ENCODE measurements at places on chromosomes 12 and 14.

- DNase-seq = peak; percentile 2
These were observed 427.3 kb downstream of the BTG1 start for GRCh38 chr12:91718326-91718725.

- DNase-seq = no peak
These were observed 26.3 kb downstream of the RBM19 start for GRCh38 chr12:113939867-113940266.

GRCh38 chr12:120971299-120972180 is 6.8 kb upstream of the HNF1A start:
- peak; percentile 34 for DNase-seq

GRCh38 chr12:43277651-43278540 is 274.1 kb downstream of the ADAMTS20 start:
- no peak for DNase-seq

GRCh38 chr14:36657399-36658122 is 4.1 kb upstream of the PAX9 start:
- DNase-seq = no peak

DNA sequence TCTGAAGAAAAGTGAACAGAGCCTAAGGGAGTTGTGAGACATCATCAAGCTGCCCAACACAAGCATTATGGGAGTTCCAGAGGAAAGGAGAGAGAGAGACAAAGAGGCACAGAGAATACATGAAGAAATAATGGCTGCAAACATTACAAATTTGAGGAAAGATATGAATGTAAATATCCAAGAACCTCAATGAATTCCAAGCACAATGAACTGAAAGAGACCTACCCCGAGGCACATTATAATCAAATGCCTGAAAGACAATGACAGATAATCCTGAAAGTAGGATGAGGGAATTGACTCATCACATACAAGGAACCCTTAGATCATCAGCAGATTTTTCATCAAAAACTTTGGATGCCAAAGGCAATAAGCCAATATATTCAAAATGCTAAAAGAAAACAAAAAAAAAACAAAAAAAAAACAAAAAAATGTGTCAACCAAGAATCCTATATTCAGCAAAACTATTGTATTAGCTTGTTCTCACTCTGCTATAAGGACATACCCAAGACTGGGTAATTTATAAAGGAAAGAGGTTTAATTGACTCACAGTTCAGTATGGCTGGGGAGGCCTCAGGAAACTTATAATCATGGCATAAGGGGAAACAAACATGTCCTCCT is 37.8 kb downstream of the BCL2L14 start:
- no peak for DNase-seq

- peak; percentile 76 for DNase-seq
These were observed 11.2 kb upstream of the PYGL start for GRCh38 chr14:50955373-50956043.

DNA sequence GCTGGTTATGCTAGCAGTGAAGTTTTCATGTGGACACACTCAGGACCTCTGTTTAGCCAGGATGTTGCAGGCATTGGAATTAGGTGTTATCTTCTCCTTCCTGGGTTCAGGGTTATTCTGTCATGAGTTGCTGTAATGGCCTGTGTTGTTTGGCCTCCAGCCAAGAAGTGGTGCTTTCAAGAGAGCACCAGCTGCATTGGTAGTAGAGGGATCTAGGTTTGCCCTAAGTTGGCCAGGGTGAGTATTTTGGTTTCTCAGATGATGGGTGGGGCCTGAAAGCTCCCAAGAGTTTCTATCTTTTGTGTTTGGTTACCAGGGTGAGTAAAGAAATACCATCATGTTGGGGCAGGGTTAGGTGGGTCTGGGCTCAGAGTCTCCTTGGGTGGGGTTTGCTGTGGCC is 2.7 kb upstream of the GZMH start:
- no peak for DNase-seq

- DNase-seq = no peak
These were observed 42.0 kb upstream of the TSPAN9 start for GRCh38 chr12:3035171-3035570.

- no peak for DNase-seq
These were observed 28.6 kb downstream of the SOAT2 start for GRCh38 chr12:53131844-53132243.

DNA sequence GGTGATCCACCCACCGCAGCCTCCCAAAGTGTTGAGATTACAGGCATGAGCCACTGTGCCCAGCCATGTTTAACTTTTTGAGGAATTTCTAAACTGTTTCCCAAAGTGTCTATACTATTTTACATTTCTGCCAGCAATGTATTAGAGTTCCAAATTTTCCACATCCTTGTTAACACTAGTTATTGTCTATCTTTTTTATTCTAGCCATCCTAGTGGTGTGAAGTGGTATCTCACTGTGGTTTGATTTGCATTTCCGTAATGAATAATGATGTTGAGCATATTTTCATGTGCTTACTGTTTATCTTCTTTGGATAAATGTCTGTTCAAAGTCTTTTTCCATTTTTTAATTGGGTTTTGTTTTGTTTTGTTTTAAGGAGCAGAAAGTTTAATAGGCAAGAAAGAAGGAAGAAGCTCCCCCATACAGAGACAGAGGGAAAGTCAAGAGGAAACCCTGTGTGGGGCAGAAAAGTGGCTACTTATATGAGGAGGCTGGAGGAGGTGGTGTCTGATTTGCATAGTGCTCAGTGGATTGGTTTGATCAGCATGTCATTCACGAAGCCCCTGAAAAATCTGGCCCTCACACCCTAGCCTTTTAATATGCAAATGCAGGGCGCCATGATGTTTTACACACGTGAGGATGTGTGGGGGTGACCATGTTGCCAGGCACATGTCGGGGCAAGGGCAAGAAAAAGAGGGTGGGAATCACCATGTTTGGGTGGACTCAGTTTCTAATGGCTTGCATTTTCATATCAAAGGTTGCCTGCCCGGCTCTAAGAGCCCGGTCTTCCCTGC is 14.9 kb downstream of the TXNRD1 start:
- DNase-seq = no peak

DNA sequence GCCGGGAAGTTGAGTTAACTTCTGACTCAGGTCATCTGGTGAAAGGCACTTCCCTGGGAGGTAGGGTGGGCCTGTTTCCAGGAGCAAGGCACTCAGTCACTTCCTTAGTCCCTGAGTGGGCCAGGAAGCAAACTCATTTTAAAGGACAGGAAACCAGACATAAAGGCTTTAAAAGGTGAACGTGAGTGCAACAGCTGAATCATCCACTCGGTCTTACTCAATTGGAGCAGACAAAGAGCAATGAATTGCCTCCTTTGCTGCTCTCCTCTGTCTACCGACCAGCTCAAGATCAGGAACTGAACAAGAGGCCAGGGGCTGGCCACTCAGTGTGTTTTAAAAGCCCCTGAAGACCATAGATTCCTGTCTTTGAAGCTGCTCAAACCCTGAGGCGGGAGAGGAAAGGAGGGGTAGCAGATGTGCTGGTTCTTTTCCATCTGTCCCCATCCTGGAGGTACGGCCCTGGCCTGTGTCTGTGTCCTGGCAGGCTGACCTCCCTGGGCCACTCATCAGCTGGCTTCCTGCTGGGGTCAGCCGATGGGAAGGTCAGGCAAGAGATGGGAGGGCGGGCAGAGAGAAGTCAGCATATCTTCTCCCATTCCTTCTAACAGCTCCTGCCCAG is 148.9 kb downstream of the PPM1H start:
- DNase-seq = peak; percentile 82

DNA sequence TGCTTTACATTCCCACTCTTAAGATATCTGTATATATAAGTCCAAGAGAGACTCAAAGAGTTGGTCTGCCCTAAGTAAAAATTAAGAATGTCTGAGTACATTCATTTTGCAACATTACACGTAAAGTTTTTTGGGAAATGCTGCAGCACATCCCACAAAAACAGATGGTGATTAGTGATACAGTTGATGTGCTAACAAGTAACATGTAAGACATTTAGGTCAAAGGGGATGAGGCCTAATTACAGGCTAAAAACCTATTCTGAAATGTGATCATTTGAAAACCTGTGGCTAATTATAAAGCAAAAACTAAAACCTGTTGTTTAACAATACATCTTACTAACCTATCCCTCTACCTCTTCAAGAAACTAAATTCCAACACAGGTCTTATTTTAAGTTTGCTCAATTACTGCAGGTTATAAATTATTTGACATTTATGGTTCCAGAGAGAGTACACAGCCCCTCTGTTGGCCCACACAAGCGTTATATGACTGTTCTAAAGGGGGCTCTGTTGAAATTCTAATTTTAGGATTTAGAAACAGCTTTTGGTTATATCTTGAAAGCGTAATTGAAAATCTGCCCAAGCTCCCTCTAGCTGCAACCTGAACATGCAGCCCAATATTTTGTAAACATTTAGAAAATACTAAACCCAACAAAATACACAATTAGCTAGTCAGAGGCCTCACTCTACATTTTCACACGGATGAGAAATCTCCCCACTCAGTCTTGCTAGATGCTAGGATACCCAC is 42.9 kb downstream of the BRAP start:
- DNase-seq = no peak

- DNase-seq = no peak
These were observed 14.7 kb upstream of the LIN7A start for GRCh38 chr12:80952443-80952842.

- DNase-seq = no peak
These were observed 313.0 kb downstream of the NAV3 start for GRCh38 chr12:78143717-78144116.

GRCh38 chr14:33539918-33540357 is 410.9 kb downstream of the EGLN3 start:
- DNase-seq = no peak

- no peak for DNase-seq
These were observed 62.2 kb upstream of the CCND2 start for GRCh38 chr12:4211372-4211771.

DNA sequence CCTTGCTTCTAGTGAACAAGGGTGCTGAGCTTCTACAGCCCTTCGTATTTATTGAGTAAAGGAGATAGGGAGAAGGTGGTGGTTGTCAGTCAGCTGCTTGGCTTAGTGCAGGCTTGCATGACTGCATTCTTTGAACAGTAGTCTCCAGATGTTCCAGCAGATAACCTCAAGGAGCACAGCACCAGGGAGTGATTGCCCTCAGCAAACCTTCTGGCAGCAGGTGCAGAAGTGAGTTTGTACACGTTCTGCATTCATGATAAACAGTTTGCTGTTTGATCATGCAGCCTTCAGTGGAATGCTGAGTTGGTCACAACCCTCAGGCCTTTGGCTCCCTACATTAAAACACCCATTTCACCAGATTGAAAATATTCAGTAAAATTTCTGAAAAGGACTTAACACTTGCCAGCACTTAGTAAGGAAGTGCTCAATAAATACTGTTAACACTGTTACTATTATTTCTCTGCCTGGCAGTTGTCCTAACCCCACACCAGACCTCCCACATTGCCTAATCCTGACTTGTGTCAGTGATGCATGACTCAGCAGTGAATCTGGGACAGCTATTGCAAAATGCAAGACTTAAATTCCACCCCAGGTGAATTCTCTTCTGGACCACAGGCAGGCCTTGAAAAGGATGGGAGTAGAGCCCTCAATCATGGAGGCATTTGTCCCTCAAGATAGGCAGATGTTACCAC is 18.9 kb upstream of the CARMIL3 start:
- peak; percentile 59 for DNase-seq

DNA sequence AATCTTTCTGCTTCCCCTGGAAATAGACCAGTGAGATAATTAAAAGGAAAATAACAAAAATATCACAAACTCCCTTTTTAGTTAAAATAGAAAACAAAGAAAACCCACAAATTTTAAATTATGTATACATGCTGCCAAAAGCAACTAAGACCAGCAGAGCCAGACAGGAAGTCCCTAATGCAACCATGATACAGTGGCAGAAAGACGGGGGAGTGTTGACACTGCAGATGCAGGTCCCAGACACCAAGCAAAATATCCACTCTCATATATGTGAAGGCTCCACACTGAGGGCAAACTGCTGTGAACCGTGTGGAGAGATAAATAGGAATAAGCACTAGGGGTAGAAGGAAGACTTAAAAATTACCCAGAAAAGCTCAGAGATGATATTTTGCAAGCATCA is 401.0 kb downstream of the BTG1 start:
- DNase-seq = no peak

DNA sequence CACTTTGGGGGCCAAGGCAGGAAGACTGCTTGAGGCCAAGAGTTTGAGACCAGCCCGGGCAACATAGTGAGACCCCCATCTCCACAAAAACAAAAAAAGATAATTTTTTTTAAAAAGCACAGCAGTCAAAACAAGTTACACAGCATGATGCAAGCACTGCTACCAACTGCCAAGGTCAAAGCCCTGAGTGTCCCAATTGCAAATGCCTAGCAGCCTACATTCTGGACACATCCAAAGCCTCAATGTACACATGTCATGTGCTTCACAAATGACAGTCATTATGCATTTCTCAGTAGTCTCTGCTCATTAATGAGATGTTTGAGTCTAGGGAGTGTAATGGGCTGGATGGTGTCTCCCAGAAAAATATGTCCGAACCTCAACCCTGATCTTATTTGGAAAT is 113.7 kb upstream of the CCND2 start:
- no peak for DNase-seq

- DNase-seq = no peak
These were observed 25.0 kb downstream of the IFT81 start for GRCh38 chr12:110149086-110149660.

- DNase-seq = peak; percentile 51
These were observed 336.4 kb upstream of the E2F7 start for GRCh38 chr12:77401770-77402081.

DNA sequence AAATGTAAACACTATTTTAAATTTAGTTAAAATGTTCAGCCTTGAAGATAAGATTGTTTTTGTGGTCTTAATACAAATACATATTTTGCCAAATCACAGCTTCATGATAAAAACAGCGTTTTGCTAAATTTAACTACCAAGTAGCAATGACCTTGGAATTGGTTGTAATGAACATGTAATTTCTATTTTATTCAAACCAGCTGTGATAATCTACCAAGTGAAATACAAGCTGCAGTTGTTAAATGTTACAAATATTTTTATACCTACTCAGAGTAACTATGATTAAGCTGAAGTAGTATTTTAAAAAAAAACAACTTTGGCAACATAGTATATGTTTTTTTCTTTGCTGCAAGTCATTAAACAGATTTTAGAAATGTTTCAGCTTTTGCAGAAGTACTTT is 96.2 kb downstream of the CPSF2 start:
- peak; percentile 38 for DNase-seq

- no peak for DNase-seq
These were observed 703 bp downstream of the TMED10 start for GRCh38 chr14:75175677-75176141.

DNA sequence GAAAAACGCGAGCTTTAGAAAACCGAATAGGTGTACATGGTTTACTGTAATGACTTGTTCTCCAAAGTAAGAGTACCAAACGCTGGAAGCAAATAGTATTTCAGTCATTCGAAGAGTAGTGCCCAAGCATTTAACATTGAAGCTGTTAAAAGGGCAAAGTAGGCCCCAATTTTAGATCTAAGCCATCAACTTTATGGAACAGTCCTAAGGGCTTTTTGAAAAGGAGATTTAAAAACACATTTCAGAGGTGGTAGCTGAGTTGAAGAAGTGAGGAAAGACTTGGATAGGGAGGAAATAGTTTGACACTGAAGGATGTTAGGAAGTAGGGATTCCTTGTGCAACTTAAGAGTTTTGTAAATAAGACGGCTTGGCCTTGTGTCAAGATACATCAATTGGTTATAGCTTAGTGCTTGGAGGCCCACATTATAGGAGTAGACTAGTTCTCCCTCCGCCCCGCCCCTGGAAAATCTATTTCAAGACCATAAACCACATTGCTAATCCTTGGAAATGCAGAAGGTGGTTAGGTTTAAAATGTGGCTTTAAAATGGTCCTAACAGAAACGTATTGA is 783 bp upstream of the TUBA1B start:
- DNase-seq = peak; percentile 50
